Choroid plexus epithelial cell (primary cell): ENCODE measurements at places on chromosomes 12 and 14.

- peak; percentile 26 for DNase-seq
These were observed 2.0 kb downstream of the PELI2 start for GRCh38 chr14:56120091-56120691.

- DNase-seq = peak; percentile 75
These were observed 833 bp upstream of the BHLHE41 start for GRCh38 chr12:26125400-26126339.

GRCh38 chr12:90543841-90544240, 411.1 kb downstream of the CCER1 start:
- peak; percentile 23 for DNase-seq

GRCh38 chr14:91387169-91387835, 30.3 kb downstream of the CCDC88C start:
- peak; percentile 21 for DNase-seq

- peak; percentile 59 for DNase-seq
These were observed 163.3 kb downstream of the ETV6 start for GRCh38 chr12:11812586-11813437.

- DNase-seq = peak; percentile 98
These were observed 1.2 kb upstream of the RAN start for GRCh38 chr12:130870442-130871285.

DNA sequence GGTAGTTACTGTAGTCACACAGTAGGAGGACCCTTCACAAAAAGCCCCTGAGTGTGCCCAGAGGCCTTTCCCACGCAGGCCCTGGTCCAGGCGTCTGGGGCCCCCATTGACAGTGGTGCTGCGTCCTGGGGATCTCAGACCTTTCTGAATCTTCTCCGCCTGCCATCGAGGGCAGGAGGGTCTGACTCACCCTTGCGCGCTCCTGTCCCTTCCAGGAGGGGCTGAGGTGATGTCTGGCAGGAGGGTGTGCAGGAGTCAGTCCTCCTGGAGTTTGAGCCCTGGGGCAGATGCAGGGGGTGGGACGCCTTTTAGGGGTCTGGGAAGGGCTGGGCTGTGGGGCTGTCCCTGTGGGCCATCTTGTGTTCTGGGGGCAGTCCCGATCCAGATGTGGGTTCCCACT, 386.8 kb downstream of the TMEM121 start:
- no peak for DNase-seq

GRCh38 chr12:68367903-68368302, 35.7 kb upstream of the MDM1 start:
- peak; percentile 77 for DNase-seq

DNA sequence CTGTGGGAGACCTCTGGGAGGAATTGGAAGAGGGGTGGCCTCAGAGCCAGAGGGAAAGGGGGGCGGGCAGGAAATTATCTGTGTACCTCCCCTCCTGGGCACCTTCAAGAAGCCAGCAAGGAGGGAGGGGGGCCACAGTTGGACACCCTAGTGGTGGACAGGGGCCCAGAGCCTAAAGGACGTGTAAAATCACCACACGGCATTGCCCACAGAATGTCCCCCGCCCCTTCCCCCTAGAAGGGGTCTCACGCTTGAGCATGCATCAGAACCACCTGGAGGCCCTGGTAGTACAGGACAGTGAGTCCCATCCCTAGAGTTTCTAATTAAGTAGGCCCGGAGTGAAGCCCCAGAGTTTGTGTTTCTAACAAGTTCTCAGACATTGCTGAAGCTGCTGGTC, 8.2 kb downstream of the ENDOU start:
- no peak for DNase-seq

DNA sequence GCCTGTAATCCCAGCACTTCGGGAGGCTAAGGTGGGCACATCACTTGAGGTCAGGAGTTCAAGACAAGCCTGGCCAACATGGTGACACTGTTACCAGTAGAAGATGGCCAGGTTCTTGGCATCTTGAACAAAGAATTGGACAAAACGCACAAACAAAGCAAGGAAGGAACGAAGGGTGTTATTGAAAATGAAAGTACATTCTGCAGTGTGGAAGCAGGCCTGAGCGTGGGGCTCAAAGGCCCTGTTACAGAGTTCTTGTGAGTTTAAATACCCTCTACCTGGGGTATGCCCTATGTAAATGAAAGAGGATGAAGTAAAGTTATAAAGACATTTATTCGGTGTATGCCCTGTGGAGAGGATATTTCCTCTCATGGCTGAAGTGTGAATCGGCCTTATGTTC, 20.8 kb upstream of the CDK17 start:
- DNase-seq = no peak

DNA sequence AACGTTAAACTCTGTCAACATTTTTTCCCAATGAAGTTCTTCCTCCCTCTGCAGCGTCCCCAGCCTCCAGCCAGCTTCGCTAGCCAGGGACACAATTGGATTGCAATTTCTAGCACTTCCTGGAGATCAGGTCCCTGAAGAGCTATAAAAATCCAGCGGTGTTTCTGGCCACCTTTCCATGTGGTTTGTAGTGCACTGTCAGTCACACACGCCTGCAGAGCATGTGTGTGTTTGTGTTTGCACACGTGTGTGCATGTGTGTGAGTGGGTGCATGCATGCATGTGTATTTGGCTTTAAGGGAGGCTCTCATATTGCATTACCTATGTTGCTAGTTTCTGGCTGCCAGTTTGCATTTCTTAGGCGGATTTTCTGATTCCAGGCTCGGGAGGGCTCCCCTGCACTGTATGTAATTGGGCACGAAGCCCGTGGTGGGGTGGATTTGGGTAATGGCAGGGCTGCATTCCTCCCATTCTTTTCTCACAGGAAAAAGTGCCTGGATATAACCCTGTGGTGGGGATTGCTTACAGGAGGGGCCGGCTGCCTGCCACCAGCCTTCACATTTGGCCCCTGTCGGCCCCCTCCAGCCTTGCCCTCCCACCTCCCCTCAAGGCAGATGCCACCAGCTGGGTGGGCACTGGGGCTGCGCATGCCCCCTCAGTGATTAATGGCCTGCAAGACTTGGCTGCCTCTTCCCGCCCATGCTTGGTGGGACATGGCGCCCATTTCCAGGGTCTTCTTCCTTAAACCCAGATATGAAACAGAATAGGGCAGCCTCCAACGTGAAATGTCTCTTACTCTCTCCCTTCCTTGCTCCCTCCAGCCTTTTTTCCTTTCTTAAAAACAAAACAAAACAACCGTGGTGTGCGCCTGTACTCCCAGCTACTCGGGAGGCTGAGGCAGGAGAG, 74.0 kb downstream of the TSPAN9 start:
- DNase-seq = peak; percentile 73

GRCh38 chr12:112900298-112901145, 6.2 kb upstream of the OAS1 start:
- peak; percentile 69 for DNase-seq
